ENCODE measurements at places on chromosomes 1 and 21. TPM values are rescaled to one million over a fixed set of nuclear protein-coding genes. Genes with fewer than 3 reads are reported as not detected.

LORICRIN gene
- not detected for total RNA-seq

CFAP141 gene
- total RNA-seq: not detected

IVL gene
- 0.11 TPM for total RNA-seq

TPTE gene
- total RNA-seq: not detected

DUSP10 gene
- total RNA-seq: 3.5 TPM

TEDDM1 gene
- total RNA-seq: not detected

CFAP107 gene
- not detected for total RNA-seq

SYDE2 gene
- 42.4 TPM for total RNA-seq

PHLDA3 gene
- 92.8 TPM for total RNA-seq

DNA sequence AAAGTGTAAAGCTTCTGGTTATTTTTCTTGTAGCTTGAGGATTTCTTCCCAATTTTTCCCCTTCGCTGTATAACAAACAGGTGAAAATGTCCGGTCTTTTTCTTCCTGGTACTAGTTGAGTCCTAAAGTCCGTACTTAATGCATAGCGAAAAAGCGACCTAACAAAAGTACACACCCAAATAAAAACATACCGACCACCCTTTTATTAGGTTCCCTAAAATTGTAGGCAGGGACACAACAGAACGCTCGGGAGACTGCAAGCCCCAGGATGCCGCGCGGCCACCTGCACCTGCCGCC is 281 bp upstream of the BTF3L4 start:
- peaks cover 47% of the 10 kb centered on the region for H3K4me1 ChIP-seq
- peak overlapping the region; percentile 96 for H3K27ac ChIP-seq
- peaks cover 11% of the 10 kb centered on the region for H3K36me3 ChIP-seq
- H3K4me3 ChIP-seq: peak overlapping the region; percentile 93
- DNase-seq: no peak
- H3K27me3 ChIP-seq: no peaks in the 10 kb centered on the region

DNA sequence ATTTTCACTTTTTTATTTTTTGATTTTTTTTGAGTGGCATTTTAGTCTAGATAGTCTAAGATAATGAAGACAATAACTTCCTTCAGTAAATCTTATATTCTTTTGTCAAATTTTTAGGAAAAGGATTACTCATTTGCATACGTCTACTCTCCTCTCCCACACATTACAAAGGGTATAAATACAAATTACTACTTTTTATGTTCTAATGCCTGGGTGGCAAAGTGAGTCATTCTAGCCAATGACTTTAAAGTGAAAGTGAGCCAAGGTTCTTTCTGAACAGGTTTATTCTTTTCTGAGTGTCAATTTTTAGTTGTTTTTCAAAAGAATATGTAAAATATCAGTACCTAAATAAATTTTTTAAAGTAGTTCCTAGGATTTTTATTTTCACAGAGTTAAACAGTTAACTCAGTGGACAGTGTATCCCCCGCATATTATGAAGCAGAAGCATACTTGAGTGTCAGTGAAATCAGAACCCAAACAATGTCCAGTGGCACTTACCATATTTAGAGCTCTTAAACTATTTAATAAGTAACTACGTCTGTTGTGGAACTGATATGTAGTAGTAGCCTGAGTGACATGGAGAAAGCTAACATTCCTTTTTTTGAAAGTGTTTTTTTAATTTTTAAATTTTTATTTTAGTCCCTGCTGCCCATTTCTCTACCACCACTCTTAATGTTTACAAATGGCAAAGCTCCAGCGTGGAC is 141.7 kb downstream of the PHTF1 start:
- H3K4me3 ChIP-seq: no peak overlapping the region
- H3K36me3 ChIP-seq: peaks cover 21% of the 10 kb centered on the region
- no peaks in the 10 kb centered on the region for H3K27me3 ChIP-seq
- DNase-seq: no peak
- no peaks in the 10 kb centered on the region for H3K4me1 ChIP-seq
- H3K27ac ChIP-seq: no peak overlapping the region

GRCh38 chr1:230827081-230827681 is 41.1 kb downstream of the C1orf198 start:
- H3K4me3 ChIP-seq: no peak overlapping the region
- peaks cover 25% of the 10 kb centered on the region for H3K4me1 ChIP-seq
- no peak for DNase-seq
- H3K27ac ChIP-seq: no peak overlapping the region
- H3K36me3 ChIP-seq: peaks cover 6% of the 10 kb centered on the region
- no peaks in the 10 kb centered on the region for H3K27me3 ChIP-seq

GRCh38 chr1:180525715-180526039 is 23.3 kb upstream of the ACBD6 start:
- H3K36me3 ChIP-seq: no peaks in the 10 kb centered on the region
- DNase-seq: no peak
- no peak overlapping the region for H3K4me3 ChIP-seq
- H3K27me3 ChIP-seq: no peaks in the 10 kb centered on the region

DNA sequence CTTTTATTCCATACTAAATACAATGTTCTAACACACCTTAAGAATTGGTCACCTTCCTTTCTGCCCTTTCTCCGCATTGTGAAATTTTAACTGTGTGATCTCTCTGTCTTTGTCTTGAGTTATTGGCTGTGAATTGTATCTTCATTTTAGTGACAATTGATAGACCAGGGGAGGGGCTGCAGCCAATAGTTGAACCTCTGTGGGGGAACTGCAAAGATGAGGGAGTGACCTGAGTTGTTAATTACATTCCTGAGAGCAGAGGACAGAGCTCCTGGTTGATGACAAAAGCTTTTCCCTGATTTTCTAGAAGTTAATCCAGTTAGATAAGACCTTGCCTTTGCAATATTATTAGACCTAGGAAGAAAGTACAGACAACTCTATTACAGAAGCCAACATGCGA is 1535.7 kb downstream of the BRINP3 start:
- no peak overlapping the region for H3K27ac ChIP-seq
- H3K27me3 ChIP-seq: no peaks in the 10 kb centered on the region
- no peak overlapping the region for H3K4me3 ChIP-seq
- peaks cover 5% of the 10 kb centered on the region for H3K4me1 ChIP-seq
- no peaks in the 10 kb centered on the region for H3K36me3 ChIP-seq

- DNase-seq: no peak
- H3K4me1 ChIP-seq: peaks cover 32% of the 10 kb centered on the region
- no peak overlapping the region for H3K4me3 ChIP-seq
These were observed 3.0 kb downstream of the ITLN2 start for GRCh38 chr1:160951443-160952128.

DNA sequence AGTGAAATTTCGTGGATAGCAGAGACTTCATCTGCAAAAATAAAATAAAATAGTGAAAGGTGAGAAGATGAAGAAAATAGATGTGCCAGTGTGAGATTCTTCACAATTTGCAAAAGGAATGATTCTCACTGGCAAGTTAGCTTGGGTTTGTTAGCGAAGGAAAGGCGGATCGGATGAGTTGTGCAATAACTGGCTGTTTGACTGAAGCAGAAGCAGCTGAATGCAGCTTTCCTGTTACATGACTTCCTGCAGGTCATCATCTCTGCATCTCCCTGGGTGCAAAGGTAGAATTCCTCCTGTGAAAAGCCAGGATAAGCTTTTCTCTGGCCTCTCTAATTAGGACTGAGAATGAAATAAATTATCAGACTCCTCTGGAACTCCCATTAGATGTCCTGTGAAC is 263.1 kb upstream of the CHRM3 start:
- no peak for DNase-seq
- no peak overlapping the region for H3K4me3 ChIP-seq
- H3K27me3 ChIP-seq: peaks cover 9% of the 10 kb centered on the region
- no peak overlapping the region for H3K27ac ChIP-seq
- no peaks in the 10 kb centered on the region for H3K4me1 ChIP-seq
- H3K36me3 ChIP-seq: no peaks in the 10 kb centered on the region

DNA sequence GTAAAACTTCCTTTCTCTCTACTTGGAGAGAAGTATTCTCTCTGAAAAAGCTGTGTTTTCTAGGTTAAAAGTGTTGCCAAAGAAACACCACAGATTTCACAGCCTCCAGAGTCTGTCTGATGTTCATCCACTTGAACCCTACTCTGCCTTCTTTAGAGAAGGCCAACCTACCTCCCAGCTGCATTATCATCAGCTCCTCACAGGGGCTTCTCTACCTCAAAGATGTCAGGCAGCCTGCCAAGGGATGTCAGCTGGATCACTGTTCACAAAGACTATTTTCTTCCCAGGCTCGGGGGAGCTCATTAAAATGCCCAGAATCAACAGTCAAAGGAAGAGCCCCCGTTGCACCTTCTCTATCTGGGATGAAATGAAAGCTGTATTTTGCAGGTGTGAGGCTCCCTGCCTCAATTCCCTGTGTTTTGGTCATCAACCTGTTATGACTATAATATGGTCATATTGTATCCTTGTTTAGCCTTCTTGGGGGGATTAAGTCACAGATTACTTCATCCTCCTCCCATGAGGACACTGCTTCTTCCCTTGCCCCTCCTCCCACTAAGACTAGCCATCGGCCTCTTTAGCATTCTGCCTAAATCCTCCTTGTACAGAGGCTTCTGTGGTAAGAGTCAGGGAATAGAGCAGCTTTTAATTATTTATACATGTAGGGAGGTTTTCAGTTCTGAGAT is 25.7 kb downstream of the ANGPTL7 start:
- no peak overlapping the region for H3K4me3 ChIP-seq
- H3K36me3 ChIP-seq: peaks cover 45% of the 10 kb centered on the region
- H3K4me1 ChIP-seq: no peaks in the 10 kb centered on the region
- H3K27ac ChIP-seq: no peak overlapping the region

DNA sequence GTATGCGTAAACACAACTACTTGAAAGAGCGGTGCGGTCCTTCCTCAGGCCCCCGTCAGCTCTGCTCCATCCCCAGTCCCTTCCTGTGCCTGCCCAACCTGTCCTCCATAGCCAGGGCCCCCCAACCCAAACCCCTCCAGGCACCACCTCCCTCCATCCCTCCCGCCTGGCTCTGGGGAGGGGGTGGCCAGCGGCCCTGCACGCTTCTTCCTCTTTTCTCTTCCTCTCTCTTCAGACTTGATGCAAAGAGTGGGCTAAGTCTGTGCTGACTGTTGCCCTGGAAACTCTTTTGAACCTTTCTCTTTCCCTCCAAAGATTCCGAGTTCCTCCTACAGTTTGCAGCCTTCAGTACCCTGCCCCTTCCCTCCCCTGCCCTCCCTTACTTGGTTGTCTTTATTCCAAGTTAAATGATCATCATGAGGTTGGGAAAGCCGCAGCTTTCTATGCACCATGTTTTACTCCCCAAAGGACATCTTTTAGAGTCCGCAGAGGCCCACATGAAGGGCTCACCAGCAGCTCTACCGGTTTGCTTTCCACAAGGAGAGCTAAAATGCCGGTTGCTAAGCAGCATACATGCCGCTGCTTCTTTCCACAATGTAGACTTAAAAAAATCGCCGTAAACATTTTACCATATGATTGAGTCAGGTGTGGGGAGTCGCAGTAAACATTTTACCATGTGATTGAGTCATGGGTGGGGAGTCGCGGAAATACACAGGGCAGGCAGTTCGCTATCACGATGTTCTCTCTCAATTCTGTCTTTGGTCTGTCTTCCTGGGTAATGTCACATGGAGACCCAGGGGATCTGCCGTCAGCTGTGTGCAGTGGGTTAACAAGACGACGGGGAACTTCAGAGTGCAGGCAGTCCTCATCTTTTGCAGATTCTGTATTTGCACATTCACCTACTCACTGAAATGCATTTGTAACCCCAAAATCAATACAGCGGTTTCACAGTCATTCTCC is 525.3 kb downstream of the KIF26B start:
- no peaks in the 10 kb centered on the region for H3K27me3 ChIP-seq
- peaks cover 14% of the 10 kb centered on the region for H3K4me1 ChIP-seq
- no peak for DNase-seq
- no peak overlapping the region for H3K4me3 ChIP-seq

- H3K27ac ChIP-seq: peak overlapping the region; percentile 91
- peaks cover 17% of the 10 kb centered on the region for H3K4me1 ChIP-seq
- H3K4me3 ChIP-seq: peak overlapping the region; percentile 91
- peaks cover 6% of the 10 kb centered on the region for H3K36me3 ChIP-seq
- no peak for DNase-seq
These were observed 717 bp downstream of the UBIAD1 start for GRCh38 chr1:11273595-11274234.

Data from mesothelial cell of epicardium (in vitro differentiated cells).